Skeletal muscle cell (primary cell): ENCODE measurements at places on chromosomes 6 and 20.

DNA sequence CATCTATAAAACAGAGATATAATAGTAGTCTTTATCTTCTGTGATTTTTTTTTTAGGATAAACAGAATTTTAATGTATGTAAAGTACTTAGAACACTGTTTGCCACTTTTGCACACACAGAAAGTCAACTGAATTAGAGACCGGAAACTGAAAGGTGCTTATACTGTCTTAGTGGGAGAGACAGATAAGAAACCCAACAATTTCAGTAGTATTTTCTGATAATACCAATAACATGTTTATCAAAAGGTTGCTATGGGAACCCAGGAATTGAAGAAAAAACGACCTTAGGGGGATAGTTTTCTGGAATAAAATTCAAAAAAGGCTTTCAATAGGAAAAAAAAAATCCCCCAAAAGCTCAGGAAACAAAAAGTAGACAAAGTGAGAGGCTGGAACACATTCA, 138.6 kb downstream of the BCKDHB start:
- no peak for DNase-seq

DNA sequence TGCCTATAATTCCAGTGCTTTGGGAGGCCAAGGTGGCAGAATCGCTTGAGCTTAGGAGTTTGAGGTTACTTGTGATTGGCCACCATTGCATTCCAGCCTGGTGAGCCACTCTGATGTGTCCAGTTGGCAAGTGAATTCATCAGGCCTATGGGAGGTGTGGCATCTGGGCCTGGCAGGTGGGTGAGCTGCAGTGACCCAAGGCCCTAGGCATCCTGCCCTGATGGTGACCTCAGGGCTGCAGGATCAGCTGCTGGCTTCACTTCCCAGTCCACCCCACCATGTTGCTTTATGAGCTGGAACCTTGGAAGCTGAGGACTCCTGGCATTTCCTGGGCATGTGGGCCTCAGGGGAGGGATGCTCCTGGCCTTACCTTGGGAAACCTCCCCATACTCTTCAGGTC, 20.5 kb downstream of the RSPH9 start:
- no peak for DNase-seq

DNA sequence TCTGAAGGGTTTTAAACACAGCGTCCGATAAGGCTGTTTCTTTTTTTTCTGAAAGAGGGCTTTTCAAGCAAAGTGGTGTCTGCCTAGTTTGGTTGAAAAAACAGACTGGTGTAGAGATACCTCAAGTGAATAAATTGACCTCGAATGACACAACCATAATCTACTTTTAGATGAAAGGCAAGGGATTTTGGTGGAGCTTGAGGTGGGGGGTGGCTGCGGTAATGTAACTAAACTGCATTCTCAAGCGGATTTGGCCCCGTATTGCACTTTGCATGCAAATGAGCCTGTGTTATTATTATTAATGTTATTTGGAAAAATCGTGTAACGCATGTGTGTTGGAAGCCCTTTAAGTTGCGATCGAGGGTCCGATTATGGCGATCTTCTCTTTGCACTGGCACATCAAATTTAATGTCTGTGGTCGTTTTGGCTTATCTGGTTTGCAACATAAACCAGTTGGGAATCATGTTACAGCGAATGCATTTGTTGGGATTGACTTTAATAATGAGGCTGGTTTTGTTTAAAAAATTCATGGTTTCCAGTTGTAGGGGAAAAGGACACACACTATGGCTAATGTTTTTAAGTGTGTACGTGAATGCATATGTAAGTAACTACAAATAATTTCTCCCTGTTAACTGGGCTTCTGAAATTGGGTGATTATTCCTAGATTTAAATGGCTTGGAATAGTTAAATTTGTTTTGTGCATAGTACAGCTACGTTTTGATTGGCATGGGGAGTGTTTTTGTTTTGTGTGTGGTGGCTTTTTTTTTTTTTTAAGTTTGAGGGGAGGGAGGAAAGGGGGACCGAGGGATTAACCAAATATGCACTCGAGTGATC, 1.0 kb downstream of the JARID2 start:
- no peak for DNase-seq

- no peak for DNase-seq
Measured at GRCh38 chr6:126300735-126301134, 39.2 kb upstream of the CENPW start.
